ENCODE measurements at places on chromosomes 3 and 15.

DNA sequence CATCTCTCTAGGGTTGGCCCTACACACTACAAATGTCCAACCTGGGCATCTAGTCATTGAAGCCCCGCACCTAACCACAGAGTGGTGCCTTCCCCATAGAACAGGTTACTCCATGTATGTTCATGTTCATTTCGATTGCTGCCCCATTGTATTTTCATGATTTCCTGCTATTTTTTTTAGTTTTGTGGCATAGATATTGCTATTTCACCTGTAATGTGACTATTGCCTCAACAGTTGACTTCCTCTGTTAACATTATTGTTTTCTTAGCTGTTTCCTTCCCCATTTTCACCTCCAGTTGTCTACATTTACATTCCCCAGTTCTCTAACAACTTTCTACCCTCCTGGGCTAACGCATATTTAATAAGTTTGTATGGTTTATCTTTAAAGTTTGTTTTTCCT lies 137.7 kb upstream of the RBMS3 start:
- peak; percentile 65 for DNase-seq

DNA sequence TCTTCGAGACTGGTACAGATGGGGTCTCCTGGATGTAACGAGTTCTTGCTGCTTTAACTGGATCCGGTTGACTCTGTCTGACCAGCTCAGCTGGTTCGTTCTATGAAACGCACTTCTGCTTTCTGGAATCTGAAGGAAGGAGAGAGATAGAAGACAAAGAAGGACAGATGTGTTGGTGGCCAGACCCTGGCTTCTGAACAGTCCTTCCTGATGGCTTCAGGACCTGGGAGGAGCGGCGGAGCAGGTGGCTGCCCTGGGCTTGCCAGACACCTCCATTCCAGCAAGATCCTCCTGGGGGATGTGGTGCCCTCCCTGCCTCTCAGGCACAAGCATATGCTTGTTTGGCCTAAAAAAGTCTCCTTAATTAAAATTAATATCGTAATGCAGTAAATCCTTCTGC lies 99.9 kb downstream of the APBA2 start:
- DNase-seq = no peak

GRCh38 chr3:188526057-188526456 lies 372.1 kb downstream of the LPP start:
- DNase-seq = peak; percentile 23

DNA sequence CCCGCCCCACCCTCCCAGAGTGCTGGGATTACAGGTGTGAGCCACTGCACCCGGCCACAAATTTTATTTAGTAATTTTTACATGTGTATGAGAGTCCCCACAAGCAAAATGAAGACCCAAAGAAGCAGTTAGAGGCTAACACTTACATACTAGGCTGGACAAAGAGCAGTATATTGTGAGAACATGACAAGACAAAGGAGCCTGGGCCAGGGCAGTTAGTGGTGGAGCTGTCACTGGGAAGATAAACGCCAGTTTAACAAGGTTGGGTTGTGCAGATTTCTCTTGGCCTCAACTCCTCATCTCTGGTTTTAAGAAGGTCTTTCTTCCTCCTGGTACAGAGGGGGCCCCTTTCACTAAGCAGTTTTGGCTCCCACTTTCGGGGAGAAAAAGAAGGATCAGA lies 19.9 kb upstream of the FAM174B start:
- DNase-seq = no peak

GRCh38 chr3:186609247-186609868 lies 3.5 kb upstream of the AHSG start:
- DNase-seq = peak; percentile 24

DNA sequence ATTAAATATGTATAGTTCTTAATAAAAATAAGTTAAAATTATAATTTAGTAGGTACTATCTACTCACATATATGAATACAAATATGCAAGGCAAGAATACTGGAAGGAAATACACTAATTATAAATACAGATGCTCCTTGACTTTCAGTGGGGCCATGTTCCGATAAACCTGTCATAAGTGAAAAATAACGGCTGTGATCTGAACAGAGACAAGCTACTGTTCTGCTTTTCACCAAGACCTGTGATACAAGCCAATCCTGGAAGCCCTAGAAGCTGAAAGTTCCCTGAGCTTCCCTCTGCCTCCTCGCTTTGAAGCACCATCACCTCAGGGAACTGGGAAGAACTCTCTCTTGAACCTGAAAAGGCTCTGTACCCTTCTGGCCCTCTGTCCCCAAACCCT lies 55.4 kb downstream of the SLC12A8 start:
- DNase-seq = no peak

GRCh38 chr3:129837065-129837642 lies 56.4 kb downstream of the TMCC1 start:
- DNase-seq = no peak

DNA sequence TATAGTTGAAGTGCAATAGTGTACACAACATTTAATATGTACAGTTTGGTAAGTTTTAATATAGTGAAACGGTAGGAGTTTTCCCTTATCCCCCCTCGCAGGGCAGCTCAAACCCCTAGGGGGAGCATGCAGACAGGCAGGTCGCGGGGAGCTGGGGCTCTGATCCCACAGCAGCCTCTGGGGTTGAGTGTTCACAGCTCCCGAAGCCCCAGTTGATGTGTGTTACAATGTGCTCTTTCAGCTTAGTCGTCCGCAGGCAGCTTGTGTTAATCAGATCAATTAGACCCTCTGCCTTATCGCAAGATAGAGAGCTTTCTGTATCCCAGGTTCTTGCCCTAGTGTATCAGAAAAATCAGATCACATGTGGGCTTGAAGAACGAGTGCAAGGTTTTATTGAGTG lies 143.1 kb upstream of the CHRNA7 start:
- DNase-seq = no peak

Data from KBM-7 (cell line).